Activated CD8-positive, alpha-beta memory T cell treated with anti-CD3 and anti-CD28 coated beads for 1 hour (primary cell): ENCODE measurements at places on chromosomes 1 and 21.

GRCh38 chr1:194830387-194830786 lies 1644.0 kb upstream of the B3GALT2 start:
- no peak for DNase-seq

GRCh38 chr1:87028576-87028975 lies 114.1 kb downstream of the HS2ST1 start:
- no peak for DNase-seq

- no peak for DNase-seq
These were observed 168.1 kb downstream of the AMY1C start for GRCh38 chr1:103917795-103918194.

DNA sequence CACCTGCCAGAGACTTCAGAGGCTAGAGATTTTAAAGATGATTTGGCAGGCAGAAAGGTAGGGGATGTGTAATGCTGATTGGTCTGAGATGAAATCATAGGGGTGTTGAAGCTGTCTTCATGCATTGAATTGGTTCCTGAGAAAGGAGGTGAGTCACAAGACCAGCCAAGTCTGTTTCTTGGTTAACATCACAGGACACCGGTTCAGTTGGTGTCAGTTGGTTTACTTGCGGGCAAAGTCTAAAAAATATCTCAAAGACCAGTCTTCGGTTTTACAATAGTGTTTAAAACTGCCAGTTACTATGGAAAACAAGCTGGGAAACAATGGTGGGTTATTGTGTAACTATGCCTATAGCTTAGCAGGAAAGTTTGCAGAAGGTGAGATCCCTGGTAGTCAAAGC lies 305.9 kb downstream of the BARHL2 start:
- no peak for DNase-seq

GRCh38 chr1:54959241-54959640 lies 21.2 kb upstream of the TMEM61 start:
- no peak for DNase-seq

GRCh38 chr21:29296446-29296845 lies 2.3 kb upstream of the BACH1 start:
- no peak for DNase-seq

- no peak for DNase-seq
These were observed 47.0 kb upstream of the KIF26B start for GRCh38 chr1:245107776-245108114.

DNA sequence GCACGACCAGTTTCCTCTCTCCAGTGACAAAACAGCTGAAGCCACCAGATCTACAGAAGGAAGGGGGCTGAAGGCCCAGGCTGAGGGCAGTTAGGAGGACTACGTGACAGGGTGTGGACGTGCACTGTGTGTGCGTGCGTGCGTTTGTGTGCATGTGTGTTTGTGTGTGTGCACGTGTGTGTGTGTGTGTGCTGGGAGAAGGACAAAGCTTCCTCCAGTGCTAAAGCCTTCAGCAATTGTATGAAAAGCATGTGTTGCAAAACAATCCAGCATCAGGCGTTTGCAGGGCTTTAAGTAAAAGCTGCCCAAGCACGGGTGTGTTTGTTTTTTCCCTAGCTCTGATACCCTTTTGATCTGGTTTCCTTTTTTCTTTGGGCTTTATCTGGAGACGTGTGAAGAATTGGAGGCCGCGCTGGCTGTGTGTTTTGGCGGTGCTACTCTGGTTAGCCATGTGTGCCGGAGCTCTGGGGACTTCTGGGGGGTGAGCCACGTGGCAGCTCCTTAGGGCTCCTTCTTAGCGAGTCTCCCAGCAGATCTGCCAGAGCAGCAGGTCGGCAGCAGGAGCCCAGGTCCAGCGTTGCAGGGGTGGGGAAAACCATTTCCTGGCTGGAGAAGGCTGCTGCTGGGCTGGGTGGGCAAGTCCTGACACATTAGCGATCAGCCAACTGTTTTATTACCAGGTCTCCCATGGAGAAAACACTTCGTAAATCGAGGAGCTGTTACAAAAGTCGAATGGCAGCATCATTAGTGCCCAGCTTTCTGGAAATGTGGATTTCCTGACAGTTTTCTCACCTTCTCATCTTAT lies 73.4 kb downstream of the UCK2 start:
- no peak for DNase-seq

- no peak for DNase-seq
These were observed 159.9 kb upstream of the RUNX1 start for GRCh38 chr21:35208810-35209517.
